Muscle of leg (tissue), 16 donors: ENCODE measurements at places on chromosomes 7 and 10.

DNA sequence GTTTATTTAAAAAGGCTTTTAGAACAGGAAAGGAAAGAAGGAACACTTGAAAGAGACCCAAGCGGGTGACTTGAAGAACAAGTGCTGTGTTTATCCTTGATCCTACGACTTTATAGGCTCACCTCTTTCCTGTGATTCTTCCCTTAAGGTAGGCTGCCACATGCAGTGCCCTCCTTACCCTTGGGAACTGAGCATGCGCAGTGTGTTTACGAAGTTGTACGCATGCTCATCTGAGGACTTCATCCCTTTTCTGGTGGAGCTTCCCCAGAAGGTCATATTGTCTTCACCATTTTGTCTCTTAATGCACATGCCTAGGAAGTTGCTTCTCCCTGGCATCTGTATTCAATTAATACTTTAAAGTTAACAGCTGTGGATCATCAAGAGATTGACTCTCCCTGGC is 49.9 kb upstream of the VOPP1 start:
- DNase-seq, result no peak

- no peak for DNase-seq
Observed at GRCh38 chr10:116704926-116705325, 37.4 kb downstream of the HSPA12A start.

GRCh38 chr7:54814401-54814800 is 55.4 kb upstream of the SEC61G start:
- DNase-seq, result no peak

- DNase-seq, result no peak
Observed at GRCh38 chr10:76041551-76041950, 610.1 kb downstream of the LRMDA start.

- no peak for DNase-seq
Observed at GRCh38 chr7:66138994-66139752, 24.5 kb downstream of the CRCP start.

DNA sequence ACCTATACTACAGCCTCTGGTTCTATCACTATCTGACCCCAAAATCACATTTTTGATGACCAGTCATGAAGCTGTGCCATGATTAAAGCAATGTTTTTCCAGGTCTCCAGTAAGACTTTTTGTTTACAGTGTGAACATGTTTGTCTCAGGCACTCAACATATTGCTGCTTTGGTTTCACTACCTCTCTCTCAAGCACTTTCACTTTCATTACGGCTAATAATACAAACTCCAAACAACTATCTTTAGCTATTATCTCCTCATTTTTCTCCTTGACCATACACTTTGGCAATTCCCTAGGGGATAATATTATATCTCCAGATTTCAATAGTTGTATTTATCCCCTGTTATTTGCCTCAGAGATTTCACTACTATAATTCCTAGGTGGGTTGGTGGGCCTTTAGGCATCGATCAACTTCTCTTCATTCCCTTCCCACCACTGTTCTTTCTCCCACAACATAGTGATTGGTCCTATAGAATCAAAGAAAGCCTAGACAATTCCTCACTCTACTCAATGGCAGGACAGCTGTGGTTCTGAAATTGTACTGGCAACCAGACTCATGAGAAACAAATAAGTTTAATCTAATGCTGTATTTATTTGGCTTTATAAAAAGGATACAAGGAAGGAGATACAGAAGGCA is 261.4 kb upstream of the ZWINT start:
- peak; percentile 5 for DNase-seq

DNA sequence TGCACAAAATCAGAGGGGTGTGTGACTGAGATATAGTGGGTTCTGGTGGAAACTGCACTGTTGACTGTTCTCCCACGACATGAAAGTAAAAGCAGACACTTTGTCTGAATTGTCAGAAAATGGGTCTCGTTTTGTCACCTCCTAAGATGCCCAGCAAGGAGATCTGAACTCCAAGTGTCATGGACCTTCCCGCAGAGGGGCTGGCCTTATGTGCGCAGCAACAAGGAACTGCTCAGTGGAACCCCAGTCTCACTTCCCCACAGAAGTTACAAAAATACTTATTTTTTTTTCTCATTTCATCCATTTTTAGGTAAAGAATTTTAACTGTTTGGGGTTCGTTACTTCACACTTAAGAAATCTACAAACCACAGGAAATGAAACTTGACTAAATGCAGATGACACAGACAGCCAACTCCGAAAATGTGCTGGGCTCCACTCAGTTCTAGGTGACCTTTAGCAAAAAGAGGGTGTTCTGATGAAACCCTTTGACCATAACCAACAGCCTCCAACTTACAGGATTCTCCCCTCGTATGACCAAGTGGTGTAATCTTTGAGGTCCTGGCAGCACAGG is 115.0 kb downstream of the FAM107B start:
- peak; percentile 63 for DNase-seq

DNA sequence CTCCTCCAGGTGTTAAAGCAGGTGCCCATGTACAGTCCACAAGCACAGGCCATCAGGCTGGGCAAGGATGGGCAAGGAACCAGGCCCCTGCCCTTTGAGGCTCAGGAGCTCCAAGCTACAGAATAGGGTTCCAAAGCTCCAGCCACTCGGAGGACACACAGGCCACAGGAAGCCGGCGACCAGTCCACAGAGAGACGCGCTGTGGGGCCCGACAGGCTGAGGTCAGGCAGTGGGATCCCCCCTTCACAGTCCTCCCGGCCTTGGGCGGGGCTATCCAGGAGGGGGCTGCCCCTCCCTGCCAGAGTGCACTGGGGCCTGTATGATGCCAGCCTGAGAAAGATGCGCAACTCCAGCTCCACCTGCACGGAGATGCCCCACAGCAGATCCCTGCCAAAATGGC is 34.0 kb downstream of the MAD1L1 start:
- no peak for DNase-seq

DNA sequence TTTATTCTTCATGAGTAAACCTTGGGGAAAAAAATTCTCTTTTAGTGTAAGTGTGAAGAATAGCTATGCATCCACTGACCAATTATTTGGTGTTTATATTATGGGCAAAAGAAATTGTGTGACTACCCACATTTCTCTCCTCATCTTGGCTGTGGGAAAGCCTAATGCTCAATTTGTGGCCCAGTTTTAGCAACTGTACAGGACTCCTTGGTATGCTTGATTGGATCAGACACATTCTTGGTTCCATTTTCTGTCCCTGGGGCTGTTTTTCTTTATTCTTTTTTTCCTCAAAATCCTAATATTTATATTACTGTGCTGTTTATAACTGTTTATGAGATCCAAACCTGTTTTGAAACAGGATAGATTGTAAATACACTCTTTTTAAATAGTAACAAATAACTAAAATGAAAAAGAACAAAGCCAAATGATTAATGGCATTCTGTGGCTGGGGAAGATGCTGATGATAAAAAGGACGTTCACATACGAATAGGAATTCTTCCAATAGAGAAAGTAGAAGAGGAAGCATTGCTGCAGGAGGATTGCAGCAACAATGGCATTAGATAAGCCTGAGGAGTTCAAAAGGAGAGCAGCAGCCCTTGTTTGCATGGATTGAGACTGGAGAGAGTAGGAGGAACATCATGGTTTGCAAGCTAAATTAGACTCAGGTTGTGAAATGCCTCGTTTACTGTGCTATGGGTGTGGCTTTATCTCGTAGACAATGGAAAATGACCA is 580.5 kb downstream of the INHBA start:
- DNase-seq, result no peak

GRCh38 chr7:111439977-111440376 is 122.3 kb downstream of the IMMP2L start:
- DNase-seq, result no peak

DNA sequence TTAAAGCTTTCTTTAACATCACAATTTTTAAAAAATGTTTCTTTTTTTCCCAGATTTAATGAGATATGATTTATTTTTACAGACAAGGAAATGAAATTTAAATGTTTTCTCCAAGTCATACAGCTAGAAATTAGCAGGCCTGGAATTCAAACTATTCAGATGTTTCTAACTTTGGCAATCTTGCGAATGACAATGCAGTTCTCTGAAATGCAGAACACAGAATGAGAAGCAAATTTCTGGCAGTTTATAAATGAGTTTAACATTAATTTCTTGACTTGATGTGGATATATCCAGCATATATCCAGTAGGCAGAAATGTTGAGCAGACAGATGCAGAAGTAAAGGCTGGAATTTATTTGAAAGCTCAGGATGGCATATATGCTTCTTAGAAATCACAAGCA is 227.5 kb downstream of the THSD7A start:
- peak; percentile 69 for DNase-seq

DNA sequence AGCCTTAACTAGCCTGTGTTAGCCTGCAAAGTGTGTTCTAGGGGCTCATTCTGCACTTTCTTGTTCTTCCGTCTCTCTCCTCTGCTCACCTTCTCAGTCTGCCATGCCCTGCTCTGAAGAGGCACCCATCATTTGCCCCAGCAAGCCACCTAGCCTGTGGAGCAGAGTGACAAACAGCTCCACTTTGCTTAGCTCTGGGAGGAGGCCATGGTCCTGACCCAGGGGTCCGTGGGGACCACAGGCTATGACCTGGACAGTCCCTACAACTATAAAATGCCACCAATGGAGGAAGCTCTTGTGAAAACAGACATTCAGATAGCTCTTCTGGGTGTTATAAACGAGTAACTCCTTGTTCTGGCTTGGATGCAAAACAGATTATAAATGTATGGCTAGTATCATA is 1029.6 kb downstream of the CNTNAP2 start:
- DNase-seq, result no peak

DNA sequence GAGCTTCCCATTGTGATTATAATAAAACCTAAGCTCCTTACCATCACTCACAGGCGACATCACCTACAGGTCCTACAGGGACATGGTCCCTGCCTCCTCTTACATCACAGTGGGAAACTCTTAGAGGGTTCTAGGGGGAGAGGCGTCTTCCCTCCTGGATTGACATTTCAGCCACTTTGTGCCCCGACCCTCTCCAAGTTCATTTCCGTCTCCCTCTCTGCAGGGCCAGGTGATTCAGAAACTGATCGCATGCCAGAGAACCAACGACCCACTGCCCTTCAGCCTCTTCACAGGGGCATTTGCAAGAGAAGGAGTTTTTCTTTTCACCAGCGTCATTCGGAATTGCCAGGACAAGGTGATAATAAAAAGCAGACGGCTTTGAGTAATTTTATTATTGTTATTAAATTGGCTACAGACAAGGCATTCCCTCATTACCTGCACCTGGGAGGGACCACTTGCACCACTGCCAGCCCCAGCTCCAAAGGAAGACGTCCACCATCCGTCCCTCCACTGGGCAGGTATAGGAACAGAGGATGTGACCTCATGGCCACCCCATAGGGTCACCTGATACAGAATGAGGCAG is 85.8 kb upstream of the CUX1 start:
- no peak for DNase-seq

DNA sequence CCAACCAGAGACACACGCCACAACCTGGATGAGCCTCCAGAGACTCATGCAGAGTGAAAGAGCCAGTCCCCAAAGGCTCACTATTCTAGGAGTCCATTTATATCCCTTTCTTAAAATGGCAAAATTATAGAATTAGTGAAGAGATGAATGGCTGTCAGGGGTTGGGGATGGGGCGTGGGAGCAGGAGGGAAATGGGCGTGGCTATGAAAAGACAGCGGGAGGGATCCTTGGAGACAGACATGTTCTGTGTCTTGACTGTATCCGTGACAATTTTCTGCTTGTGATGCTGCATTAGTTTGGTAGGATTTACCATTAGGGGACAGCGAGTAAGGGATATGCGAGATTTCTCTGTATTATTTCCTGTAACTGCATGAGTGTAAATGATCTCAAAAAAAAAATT is 33.0 kb downstream of the FAM53B start:
- no peak for DNase-seq
